Activated T-cell treated with anti-CD3 and anti-CD28 coated beads, Interleukin-2, amount 50 U/mL, for 4 hours (primary cell): ENCODE measurements at places on chromosomes 3 and 15. TPM values are rescaled to one million over a fixed set of nuclear protein-coding genes. Genes with fewer than 3 reads are reported as not detected.

- no peak for DNase-seq
Observed at GRCh38 chr15:60444289-60444912, 34.5 kb downstream of the ICE2 start.

- DNase-seq, result no peak
Observed at GRCh38 chr3:123795471-123796251, 88.5 kb downstream of the MYLK start.

DNA sequence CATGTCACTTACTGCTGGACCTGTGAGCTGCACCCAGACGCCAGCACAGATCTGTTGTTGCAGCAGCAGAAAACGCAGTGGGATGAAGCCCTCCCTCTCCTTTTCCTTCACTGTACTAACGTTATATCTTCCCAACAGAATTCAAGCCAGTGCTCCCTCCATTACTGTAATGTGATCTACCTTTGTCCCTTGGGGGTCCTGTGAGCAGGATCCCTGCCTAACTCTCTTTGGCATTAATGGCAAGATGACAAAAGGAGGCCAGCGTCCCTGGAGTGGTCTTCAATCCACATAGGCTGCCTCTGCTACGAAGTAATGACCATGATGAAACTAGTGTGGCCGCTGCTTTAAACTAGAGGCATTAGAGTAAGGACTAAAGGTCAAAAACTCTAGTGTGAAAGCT, 69.3 kb upstream of the SOX14 start:
- DNase-seq, result no peak

DNA sequence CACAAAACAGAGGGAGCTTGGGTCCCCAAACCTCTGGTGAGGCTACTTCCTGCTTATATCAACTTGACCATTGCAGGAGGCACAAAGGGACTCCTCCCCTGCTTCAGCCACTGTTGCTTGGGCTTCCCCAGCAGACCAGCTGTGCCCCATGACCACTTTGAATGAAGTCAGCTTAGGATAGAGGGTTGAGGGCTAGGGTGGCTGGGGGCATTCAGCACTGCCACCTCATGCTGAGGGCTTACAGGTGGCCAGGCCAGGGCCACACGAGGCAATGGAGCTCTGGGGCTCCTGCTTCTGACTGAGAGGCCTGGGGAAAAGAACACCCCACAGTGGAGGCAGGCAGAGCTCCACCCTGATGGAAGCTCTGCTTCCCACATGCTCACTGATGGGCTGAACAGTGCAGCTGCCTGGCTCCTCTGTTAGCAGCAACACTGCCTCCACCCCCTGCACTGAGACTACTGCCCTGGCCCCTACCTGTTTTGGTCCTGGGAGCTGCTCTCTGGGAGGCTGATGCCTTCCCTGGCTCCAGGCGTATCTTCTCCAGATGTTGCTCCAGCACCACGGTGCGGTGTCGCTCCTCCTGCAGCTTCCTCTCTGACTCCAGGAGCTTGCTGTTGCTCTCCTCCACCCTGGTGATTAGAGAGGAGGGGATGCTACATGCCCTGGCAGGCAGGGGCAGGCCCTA, 10.2 kb upstream of the HHATL start:
- no peak for DNase-seq

DNA sequence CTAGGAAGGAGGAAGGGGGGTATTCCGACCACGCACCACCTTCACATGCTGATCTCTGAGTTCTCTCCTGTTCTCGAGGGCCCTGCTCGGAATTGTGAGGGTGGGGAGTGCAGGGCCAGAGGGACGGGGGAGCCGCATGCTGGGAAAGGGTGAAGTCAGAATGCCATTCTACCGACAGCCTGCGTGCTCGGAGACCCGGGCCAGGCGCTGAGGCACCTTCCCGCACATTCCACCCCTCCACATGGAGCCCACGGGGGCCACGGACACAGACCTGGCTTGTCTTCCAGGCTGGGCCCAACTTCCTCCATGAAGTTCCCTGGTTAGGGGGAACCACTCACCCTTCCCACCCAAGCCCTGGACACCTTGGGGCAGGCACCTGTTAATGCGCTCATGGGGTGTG, 28.7 kb upstream of the PIGZ start:
- DNase-seq, result no peak

DNA sequence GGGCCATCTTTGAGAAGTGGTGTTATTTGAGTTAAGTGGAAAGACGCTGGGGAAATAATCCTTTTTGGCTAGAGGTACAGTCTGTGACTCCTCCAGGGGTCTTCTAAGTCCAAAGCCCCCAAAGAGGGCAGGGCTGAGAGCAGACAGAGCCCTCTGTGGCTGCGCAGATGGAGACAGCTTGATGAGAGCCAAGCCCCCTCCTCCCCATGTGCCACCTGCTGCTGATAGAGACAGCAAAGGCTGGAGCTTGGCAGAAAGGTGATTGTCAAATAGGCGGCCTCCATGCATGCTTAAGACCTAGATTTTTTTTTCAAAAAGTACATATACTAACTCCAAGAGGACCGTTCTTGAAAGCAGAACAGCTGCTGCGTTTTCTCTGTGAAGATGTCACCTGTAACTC, 72.4 kb downstream of the CRYGS start:
- no peak for DNase-seq

DNA sequence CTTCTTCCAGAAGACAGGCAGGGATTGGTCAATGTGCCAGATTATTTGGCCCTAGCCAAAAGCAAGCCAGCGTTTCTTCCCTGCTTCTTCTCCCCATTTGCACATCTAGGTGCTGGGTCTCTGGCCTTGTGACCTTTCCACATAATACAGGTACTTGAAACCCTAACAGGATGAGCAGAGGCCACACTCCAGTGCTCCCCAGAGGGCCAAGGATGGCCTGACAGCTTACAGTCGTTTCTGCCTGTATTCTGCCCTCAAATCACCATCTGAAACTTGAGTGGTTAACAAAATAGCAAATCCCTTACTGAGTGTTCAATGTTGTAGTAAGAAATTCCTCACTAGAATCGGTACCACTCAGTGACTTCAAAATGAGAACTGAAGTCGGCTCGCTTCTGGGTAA, 29.1 kb downstream of the MKRN2 start:
- no peak for DNase-seq

GRCh38 chr15:83699028-83699427, 45.1 kb downstream of the ADAMTSL3 start:
- no peak for DNase-seq

GRCh38 chr3:6771171-6771570, 89.7 kb upstream of the GRM7 start:
- DNase-seq, result no peak

DNA sequence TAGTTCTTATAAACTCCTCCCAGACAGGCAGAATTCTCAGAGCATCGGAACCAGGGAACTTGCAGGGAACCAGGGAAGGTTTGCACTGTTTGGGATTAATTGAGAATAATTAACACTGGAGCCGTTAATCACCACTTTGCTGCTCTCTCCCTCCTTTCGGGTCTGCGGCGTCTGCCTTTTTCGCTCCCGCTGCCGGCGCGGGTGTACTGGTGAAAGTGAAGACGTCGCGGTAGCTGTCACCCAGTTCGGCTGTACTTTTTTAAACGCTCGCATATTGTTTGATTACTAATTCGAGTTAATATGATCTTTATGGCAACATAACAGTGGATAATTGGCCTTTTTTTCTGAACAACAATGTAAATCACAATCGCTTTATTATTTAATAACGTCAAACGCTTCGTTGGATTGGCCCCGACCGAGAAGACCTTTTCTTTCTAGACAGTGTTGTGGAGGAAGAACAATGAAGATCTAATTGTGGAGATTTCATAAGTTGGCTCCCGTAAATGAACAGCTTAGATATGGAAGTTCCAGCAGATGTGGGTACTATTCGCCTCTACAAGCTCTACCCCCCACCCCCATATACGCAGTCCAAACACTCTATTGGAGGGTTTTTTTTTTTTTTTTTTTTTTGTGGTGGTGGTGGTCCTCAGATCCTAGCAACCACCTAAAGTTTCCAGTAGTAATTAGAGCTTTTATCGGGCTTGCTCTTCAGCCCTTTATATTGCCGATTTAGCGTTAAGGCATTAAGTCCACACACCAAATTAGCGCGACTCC, 12.7 kb downstream of the SOX2 start:
- no peak for DNase-seq

GRCh38 chr15:35062738-35063099, 22.4 kb downstream of the NANOGP8 start:
- no peak for DNase-seq

GRCh38 chr3:118755253-118755801, 279.3 kb downstream of the IGSF11 start:
- no peak for DNase-seq

DNA sequence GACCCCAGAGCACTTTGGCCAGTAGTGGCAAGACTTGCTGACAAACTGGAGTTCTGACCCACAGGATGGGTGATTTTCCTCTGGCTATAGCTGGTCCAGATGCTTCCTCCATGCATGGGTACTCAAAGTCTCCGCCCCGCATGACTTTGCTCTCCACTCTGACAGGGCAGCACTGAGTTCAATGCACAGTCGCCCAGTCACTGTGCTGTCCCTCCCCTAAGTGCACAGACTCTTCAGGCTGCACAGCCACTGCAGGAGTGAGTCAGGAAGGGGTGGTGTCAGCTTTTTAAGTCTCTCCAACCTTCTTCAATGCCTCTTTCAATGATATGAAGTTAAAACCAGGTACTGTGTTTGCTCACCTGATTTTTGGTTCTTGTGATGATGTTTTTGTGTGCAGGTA, 17.8 kb downstream of the TEX9 start:
- DNase-seq, result no peak

GRCh38 chr3:186108106-186108940, 566 bp downstream of the ETV5 start:
- DNase-seq, result no peak

GRCh38 chr3:169663951-169664820, 674 bp upstream of the MECOM start:
- DNase-seq, result no peak

GRCh38 chr15:39869858-39870515, 50.1 kb downstream of the GPR176 start:
- DNase-seq, result no peak

DNA sequence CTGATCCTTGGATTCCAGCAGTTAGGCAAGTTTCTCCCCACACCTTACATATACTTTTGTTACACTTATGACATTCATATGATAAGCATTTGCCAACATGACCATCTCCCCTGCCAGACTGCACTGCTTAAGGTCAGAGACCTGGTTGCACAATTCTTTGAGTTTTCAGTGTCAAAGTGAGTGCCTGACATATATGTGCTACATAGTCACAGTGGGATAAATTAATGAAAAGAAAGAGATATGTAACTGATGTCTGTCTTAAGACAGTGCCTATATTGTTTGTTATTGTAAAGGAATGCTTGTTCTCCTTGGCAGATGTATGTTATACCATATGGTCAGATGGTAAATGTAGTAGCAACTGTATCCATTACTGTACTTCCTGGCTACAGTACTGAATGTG, 3.5 kb upstream of the DCUN1D1 start:
- DNase-seq, result no peak

GRCh38 chr3:122982216-122983185, 45.1 kb downstream of the SEMA5B start:
- DNase-seq, result no peak

DNA sequence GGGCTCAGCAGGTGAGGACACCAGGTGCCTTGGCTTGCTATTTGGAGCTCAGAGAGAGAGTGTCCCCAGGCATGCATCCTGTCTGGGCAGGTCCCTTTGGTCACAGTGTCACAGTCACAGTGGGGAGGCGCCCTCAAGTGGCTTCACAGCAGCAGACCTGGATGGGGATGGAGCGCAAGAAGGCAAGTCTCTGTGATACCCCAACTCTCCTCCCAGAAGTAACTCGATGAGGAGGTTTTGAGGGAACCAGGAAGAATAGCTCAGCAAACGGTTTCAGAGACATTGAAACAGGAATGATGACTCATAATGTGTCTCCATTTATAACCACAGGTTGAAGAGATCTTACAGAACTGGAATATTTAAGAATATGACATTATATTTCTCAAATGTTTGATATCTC, 66.5 kb upstream of the SH3GL3 start:
- DNase-seq, result no peak

- DNase-seq, result no peak
Observed at GRCh38 chr3:166304584-166304983, 467.4 kb upstream of the BCHE start.

DNA sequence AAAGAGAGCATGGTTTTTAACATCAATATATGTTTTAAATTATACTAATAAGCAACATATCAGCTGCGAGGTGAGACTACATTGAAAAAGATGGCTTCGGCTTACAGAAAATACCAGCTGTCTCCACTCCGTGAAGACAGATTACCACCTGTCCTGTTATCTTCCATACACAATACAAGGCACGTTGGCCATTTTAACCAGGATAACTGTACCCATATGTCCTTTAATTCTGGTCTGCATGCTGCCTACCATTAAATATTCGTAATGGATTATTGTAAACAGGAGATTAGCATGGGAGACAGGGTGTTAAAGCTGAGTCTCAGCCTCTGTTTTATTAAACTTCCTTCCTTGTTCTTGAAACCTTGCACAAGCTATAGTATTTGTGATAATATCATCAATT, 855.5 kb downstream of the ROBO1 start:
- DNase-seq, result no peak

DNA sequence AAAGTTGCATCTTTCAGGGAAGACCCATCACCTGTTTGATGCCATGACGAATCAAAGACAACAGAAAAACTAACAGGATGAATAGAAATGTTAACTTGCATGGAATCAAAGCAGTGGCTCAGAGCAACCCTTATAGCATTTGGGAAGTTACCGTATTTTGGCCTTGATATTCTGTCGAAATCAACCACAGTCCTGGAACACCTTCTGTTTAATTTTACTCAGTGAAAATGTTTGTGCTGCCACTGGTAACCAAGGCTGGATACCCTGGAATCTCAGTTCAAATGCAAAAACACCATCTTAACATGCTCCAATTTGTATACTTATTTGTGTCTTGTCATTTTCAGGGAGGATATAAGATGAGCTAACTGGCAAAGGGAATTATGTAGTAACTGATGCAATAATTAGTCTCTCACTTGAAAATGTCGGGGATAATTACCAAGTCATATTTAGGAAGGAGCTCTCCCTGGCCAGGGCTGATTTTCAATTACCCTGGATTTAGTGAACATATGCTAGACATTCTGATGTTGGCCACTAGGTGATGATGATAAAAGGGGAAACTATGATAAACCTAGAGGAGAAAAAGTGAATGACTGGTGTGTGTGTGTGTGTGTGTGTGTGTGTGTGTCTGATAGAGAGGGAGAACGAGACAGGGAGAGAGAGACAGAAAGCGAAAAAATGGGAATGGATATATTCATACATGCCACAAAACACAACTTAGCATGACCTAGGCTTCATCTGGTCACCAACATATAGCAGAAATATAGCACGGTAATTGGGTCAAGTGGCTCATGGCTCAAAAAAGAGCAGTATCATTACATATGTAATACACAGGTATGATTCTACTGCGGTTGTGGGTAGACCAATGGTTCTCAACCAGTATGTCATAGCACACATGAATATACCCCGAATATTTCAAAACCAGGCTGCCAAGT, 19.0 kb upstream of the PRICKLE2 start:
- no peak for DNase-seq

Gene CHRFAM7A
- total RNA-seq, result not detected

Gene HTR3E
- total RNA-seq, result not detected

Gene FOXP1
- 251 TPM for total RNA-seq

Gene PPARG
- total RNA-seq, result 1.8 TPM

Gene ISLR
- total RNA-seq, result not detected

Gene MORC1
- not detected for total RNA-seq

Gene REC114
- total RNA-seq, result not detected

Gene EFCAB12
- total RNA-seq, result 0.65 TPM
